CD4-positive, CD25-positive, alpha-beta regulatory T cell (primary cell): ENCODE measurements at places on chromosomes 3 and 15. TPM values are rescaled to one million over a fixed set of nuclear protein-coding genes. Genes with fewer than 3 reads are reported as not detected.

Gene EBLN2
- total RNA-seq: 20.8 TPM

DNA sequence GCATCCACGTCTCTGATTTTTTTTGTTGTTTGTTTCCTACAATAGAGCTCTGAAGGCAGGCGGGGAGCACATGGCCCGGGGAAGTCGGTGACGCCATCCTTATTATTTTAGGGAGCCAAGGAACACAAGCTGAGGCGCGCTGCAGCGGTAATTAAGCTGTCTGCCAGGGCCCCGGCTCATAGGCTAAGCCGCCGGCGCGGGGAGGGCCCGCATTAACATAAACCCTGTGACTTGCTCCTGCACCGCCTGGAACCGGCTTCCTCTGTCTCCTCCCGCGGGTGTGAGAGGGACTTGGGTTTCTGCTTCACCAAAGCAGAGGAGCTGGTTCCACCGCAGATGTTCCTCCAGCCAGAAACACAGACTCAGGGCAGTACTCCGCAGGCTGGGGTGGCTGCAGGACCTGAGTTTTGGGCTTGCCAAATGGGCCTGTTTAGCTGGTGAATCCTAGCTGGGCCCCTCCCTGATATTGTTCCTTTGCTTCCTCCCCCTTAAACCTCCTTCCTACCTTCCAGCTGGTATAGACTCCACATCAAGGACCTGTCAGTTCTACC, 25.3 kb downstream of the ANP32A start:
- peak; percentile 83 for DNase-seq

GRCh38 chr15:45107941-45108630, 5.9 kb downstream of the DUOX2 start:
- DNase-seq: no peak

DNA sequence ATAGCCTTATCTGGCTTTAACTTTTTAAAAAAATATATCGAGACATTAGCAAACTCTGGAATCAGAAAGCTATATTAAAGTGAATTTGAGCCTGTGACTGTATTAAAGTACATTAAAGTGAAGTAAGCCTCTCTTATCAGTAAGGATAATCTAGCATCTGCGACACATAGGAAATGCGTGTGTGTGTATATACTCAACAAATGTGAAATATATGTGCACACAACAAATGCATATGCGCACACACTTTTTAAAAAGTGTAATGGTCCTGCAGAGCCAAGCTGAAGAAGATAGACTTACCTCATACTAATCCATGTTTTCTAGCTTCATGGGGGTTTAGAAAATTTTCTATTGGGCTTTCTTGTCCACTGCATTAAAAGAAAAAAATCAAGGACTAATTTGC, 437.1 kb downstream of the ZIC1 start:
- DNase-seq: no peak

GRCh38 chr15:70035719-70036077, 62.0 kb downstream of the TLE3 start:
- no peak for DNase-seq
